Frontal cortex (tissue), 4 donors: ENCODE measurements at places on chromosomes 4 and X. TPM values are rescaled to one million over a fixed set of nuclear protein-coding genes. Genes with fewer than 3 reads are reported as not detected.

DNA sequence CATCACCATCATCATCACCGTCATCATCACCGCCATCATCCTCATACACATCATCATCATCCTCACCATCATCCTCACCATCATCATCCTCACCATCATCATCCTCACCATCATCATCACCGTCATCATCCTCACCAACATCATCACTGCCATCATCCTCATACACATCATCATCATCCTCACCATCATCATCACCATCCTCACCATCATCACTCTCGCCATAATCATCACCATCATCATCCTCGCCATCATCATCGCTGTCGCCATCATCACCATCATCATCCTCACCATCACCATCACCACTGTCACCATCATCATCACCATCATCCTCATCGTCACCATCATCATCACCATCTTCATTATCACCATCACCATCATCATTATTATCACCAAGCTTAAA is 19.8 kb upstream of the DHRSX start:
- DNase-seq: no peak

The PRRG1 gene
- 8.6 TPM for total RNA-seq

The MOSPD2 gene
- total RNA-seq: 11.8 TPM

DNA sequence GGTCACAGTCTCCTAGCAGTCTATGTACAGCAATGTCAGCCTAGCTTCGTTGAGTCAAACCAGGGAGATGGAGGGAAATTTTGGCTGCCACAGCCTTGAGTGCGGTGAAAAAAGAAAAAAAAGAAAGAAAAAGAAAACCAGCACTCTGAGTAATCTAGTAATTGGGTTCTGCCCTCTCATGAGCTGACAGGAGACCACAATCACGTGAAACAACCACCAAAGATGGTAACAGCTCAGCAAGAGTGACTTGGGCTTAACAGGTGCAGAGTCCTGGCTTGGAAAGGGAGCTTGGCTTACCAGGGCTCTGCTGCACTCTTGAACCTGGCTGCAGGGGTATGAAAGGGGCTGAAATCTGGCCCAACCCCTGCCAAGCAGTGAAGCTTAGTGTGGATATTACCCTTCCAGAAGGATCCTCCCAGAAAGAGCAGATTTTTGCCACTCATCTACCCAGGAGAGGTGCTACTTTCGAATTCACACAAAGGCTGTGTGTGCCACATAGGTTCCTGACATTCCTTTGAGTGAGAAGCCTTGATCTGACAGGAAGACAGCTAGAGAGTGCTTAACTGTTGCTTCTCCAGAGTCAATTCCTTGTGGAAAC is 350.3 kb downstream of the PTTG2 start:
- no peak for DNase-seq

GRCh38 chr4:36115312-36115711 is 129.0 kb downstream of the ARAP2 start:
- DNase-seq: no peak

The ADGRL3 gene
- total RNA-seq: 302 TPM

DNA sequence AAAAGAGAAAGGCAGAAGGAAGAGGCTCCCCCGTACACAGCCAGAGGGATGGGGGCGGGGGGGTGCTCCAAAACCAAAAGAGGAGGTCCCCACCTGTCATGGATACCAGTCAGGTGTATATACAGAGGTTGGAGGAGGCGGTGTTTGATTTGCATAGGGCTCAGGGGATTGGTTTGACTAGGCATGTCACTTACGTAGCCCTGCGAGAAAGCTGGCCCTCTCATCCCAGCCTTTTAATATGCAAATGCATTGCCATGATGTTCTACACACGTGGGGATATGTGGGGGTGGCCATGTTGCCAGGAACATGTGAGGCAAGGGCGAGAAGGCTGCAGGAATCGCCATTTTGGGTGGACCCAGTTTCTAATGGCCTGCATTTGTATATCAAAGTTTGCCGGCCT is 38.6 kb downstream of the TMEM150C start:
- DNase-seq: no peak

The EFHC2 gene
- 2.0 TPM for total RNA-seq

The IL2 gene
- not detected for total RNA-seq

The SAGE1 gene
- total RNA-seq: not detected

The CYSLTR1 gene
- 1.2 TPM for total RNA-seq

The VCX gene
- total RNA-seq: not detected

GRCh38 chr4:126291886-126292285 is 977.1 kb downstream of the FAT4 start:
- DNase-seq: no peak

DNA sequence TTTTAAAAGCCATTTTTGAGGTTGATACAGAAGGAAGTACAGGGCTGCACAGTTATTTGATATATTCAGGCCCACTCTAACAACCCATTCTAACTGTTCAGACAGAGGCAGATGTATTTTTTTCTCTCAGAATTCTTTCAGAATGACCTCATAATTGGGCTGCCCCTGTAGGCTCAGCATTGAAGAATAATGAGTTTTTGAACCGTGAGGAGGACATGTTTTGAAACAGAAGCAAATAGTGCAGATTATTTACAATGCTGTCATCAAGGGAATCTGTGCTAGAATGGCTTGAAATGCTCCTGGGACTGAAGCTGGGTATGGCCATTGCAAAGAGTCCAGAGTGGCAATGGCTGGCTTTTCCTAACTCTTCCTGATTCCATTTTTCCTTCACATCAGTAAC is 158.1 kb downstream of the SOX3 start:
- no peak for DNase-seq

- no peak for DNase-seq
Observed at GRCh38 chrX:41559235-41560052, 112.3 kb downstream of the NYX start.

DNA sequence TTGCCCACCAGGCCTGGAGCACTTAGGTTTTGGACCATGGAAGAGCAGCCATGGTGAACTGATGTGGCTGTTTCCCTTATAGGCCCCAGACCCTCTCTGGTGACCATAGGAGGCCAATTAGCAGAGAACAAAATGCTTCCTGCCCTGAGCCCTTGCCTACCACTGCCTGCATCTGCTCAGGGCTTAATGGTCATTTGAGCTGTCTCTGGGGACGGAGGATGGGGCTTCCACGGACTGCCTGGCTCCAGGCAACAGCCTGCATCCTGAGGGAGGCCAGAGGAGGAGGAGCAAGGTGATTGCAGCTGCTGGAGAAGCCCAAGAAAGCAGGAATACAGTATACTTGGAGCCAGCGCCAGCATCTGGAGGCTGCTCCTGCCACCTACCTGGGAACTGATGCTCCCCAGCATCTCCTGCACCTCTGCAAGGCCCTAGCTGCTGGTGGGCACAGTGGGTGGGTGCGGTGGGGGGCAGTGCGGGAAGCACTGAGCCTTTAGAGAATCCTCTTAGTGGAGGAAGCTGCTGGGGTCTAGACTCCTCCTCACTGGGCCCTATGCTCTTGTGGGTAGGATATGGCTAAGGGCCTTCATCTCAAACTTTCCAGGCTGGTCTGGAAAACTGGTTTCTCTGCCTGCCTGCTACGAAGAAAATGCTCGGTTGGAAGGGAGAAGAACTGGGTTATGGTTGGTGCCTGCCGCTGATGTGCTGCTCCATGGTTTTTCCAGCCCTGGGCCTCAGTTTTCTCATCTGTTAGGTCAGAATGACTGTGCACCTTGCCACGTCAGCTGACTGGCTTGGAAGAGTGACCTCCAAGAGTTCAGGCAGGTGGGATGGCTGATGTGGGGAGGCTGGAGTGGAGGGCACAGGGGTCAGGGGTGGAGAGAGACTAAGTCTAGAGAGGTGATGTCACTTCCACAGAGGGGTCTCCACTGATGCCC is 158.8 kb upstream of the PJA1 start:
- DNase-seq: no peak

The RIPPLY1 gene
- not detected for total RNA-seq

DNA sequence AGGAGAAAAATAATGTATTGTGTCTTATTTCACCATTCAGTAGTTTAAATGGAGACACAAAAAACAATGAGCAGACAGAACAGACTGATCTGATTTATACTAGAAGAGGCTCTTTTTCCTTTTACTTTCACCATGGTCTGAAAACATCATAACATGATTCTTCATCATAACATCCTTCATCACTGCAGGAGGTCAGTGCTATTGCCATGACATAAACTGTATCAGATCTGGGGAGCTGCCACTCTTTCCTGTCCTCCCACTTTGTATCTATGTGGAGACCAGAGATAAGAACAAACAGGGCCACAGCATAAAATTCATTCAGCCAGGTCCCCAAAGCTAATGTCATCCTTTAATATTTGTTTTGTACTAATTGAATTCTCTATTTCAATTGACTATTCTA is 25.2 kb downstream of the SOD3 start:
- DNase-seq: no peak

GRCh38 chr4:112038861-112039260 is 106.4 kb upstream of the FAM241A start:
- no peak for DNase-seq

- DNase-seq: no peak
Observed at GRCh38 chr4:118740869-118741268, 55.7 kb downstream of the METTL14 start.

DNA sequence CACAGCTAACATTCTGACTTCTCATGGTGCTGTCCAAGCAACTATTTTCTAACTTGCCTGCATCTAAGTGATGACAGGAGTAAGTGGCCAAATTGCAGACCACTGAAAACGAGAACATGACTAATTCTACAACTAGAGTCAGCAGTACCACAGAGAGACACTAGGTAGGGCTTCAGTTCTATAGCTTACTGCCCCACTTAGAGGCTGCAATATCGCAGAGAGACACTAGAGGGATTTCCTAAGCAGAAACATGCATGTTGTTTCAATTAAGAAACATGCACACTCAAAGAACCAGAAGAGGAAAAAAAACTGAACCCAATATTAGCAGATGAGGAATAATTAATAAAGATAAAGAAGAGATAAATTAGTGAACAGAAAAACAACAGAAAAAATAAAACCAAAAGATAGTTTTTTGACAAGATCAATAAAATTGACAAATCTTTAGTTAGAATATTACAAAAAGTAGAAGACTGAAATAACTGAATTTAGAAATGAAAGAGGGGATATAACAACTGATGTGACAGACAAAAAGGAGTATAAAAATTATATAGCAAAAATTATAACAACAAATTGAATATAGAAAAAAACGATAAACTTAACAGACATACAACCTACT is 100.8 kb downstream of the SPIN4 start:
- no peak for DNase-seq

DNA sequence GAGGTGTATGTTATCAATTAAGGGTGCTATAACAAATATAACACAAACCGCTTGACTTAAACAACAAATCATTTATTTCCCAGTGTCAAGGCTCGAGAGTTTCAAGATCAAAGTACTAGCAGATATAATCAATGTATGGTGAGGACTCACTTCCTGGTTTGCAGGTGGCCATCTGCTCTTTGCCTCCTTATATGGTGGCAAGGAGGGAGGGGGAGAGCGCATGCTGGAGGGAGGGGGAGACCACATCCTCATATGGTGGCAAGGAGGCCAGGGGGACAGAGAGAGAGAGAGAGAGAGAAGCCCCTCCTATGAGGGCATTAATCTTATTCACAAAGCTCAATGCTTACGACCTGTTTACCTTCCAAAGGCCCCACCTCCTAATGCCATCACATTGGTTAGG is 372.3 kb upstream of the SPOCK3 start:
- DNase-seq: no peak

The RNF150 gene
- total RNA-seq: 28.5 TPM

The AMTN gene
- not detected for total RNA-seq

- DNase-seq: no peak
Observed at GRCh38 chr4:87567191-87567590, 38.0 kb upstream of the SPARCL1 start.

- no peak for DNase-seq
Observed at GRCh38 chr4:12635629-12636028, 848.5 kb downstream of the RAB28 start.

DNA sequence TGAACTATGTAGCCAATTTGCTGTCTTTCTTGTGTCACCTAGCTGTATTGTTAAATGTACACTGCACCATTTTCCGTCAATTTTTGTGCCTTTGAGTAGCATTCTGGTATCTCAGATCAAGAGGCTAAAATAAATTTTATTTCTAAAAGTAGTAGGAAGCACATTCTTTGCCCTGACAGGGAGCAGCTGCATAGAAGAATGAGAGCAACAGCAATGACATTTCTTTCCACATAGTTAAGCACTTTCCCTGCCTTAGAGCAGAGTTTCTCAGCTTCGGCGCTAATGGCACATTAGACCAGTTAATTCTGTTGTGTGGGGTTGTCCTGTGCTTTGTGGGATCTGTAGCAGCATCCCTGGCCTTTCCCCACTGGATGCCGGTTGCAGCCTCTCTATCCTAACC is 173.9 kb downstream of the CHIC2 start:
- no peak for DNase-seq

DNA sequence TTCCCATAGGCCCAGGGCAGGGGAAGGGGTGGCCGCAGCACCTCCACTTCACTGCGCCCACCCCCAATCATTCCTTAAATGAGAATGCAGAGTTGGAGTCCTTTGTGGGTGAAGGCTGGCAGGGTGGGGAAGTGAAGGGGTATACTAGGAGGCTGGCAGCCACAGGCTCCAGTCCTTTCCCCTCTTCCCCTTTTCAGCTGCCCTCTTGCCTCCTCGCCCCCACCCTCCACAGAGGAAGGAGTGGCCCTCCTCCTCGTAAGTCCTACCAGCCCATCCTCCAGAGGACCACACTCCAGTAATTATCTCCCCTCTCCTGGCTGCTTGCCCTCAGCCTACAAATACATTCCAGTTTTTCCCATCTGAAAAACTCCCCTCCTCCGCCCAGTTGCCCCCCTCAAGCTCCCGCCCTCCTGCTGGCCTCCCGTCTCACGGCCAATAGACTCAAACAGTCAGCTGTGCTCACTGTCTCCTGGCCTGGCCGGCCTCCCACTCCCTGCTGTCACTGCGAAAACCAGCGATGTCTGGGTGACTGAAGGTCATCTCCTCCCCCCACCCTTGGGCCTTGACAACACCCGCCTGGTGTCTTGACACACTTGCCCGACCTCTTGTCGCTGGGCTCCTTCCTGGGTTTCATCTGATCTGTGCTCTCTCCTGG is 38.8 kb downstream of the EFNB1 start:
- no peak for DNase-seq

- peak; percentile 69 for DNase-seq
Observed at GRCh38 chr4:82561786-82562563, at the start of gene TMEM150C. TMEM150C (minus strand) TSS chr4:82561988; CDS start chr4:82504657, 57,331 bp downstream.

GRCh38 chr4:26174027-26174426 is 146.8 kb upstream of the RBPJ start:
- no peak for DNase-seq

DNA sequence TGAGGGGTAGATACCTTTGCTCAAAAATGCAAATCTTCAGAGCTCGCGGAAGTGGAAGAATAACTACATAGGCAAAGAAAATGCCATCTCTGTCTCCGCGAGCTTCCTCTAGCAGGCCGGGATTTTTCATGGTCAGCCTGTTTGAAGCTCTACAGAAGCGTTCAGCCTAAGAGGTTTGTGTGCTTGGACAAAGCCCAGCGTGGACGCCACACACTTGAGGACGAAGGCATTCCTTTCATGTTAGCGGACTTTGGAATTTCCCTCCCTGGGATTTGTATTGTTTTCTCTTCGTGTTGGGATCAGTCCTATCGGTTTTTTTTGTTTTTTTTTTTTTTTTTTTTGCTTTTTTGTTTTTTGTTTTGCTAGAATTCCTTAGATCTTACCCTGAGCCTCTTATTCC is 53.7 kb downstream of the SMIM31 start:
- DNase-seq: no peak

- no peak for DNase-seq
Observed at GRCh38 chr4:66307641-66308438, 637.6 kb upstream of the EPHA5 start.

- DNase-seq: no peak
Observed at GRCh38 chr4:97123573-97123972, 1019.7 kb downstream of the STPG2 start.

- no peak for DNase-seq
Observed at GRCh38 chr4:184755278-184755677, 21.4 kb upstream of the CENPU start.

The RAI2 gene
- total RNA-seq: 2.9 TPM

The ZXDA gene
- 25.3 TPM for total RNA-seq
